ENCODE measurements at places on chromosomes 3 and 15. TPM values are rescaled to one million over a fixed set of nuclear protein-coding genes. Genes with fewer than 3 reads are reported as not detected.

DNA sequence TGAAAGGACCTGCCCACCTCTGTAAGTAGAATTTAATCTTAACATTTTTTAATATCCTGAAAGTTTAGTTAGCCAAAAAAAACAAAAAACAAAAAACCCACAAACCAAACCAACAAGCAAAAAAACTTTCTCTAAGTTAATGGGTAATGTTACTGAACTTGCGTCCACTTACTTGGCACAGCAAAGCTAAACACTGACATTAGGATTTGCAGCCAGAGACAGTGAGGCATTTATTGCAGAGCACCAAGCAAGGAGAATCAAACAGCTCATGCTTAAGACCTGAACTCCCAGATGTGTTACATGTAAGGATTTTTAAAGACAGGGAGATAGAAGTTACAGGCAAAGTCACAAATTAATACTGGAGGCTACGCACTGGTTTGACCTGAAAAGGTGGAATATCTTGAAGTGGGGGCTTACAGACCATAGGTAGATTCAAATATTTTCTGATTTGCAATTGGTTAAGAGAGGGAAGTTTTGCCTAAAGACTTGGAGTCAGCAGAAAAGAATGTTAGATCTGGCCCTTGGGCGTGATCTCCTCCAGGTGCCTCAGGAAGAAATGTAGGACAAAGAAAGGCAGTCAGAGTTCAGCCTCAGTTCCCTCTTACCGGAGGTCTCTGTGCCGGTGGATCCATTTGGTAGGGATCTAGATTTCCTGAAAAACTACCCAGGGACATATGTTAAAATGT, 205.0 kb downstream of the ADAMTSL3 start:
- no peaks in the 10 kb centered on the region for H3K4me1 ChIP-seq
- H3K27me3 ChIP-seq: peaks cover 2% of the 10 kb centered on the region
- no peak for DNase-seq
- H3K4me3 ChIP-seq: no peak overlapping the region

DNA sequence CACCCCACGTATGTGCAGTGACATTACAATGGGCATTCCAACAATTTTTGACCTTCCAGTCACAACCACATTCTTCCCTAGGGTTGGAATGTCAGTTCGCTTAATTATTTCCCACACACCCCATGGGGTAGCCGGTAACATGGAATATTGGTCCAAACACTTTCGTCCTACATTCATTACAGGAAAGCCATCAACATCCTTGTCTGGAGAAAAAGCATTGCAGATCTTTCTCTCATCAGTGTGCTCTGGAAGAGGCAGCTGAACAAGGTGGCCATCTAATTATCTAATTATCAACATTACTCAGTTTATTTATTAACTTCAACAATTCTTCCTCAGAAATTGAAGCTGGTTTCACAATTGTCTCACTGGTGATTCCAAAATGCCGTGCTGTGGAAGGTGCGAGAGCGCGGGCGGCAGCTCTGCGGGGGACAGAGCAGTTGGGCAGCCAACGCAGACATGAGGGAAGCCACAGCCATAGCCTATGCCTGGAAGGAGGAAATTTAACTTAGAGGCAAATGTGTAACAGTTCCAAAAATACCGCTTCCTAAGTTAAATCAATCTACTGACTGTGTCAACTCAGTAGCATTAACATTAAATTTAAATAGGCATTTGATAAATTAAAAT, 1158.9 kb upstream of the EPHA6 start:
- H3K36me3 ChIP-seq: no peaks in the 10 kb centered on the region
- no peak overlapping the region for H3K4me3 ChIP-seq
- no peak overlapping the region for H3K27ac ChIP-seq
- no peaks in the 10 kb centered on the region for H3K4me1 ChIP-seq

GRCh38 chr3:44125882-44126281, 115.8 kb upstream of the TOPAZ1 start:
- DNase-seq: no peak
- no peak overlapping the region for H3K27ac ChIP-seq
- H3K4me1 ChIP-seq: no peaks in the 10 kb centered on the region

GRCh38 chr3:192229866-192230265, 497.5 kb downstream of the FGF12 start:
- no peak for DNase-seq
- H3K4me1 ChIP-seq: peaks cover 3% of the 10 kb centered on the region
- no peak overlapping the region for H3K27ac ChIP-seq

GRCh38 chr3:25397150-25397549, 30.9 kb upstream of the RARB start:
- no peak overlapping the region for H3K4me3 ChIP-seq
- peaks cover 8% of the 10 kb centered on the region for H3K4me1 ChIP-seq
- no peaks in the 10 kb centered on the region for H3K27me3 ChIP-seq

DNA sequence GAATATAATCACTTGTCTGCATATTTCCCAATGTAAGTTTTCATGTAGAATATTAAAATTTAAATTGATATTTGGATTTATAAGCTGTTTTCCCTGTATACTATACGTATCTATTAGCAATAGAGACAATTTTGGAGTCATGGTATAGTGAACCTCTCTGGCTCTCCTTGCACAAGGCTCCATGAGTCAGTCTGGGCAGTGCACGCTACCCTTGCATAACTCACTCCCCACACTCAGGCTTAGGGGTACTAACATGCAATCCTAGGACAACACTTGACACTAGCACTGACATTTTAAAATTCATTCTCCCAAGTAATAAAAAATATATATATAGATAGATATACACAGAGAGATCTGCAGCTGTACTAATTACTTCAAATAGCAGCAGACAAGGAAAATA, 39.2 kb downstream of the SLC24A1 start:
- no peaks in the 10 kb centered on the region for H3K27me3 ChIP-seq
- no peak for DNase-seq
- H3K36me3 ChIP-seq: no peaks in the 10 kb centered on the region
- no peak overlapping the region for H3K4me3 ChIP-seq

GRCh38 chr3:15049584-15049983, 15.5 kb downstream of the MRPS25 start:
- peaks cover 34% of the 10 kb centered on the region for H3K36me3 ChIP-seq
- H3K27ac ChIP-seq: no peak overlapping the region
- no peaks in the 10 kb centered on the region for H3K4me1 ChIP-seq
- DNase-seq: no peak

- no peak overlapping the region for H3K27ac ChIP-seq
- H3K4me1 ChIP-seq: peaks cover 3% of the 10 kb centered on the region
- peaks cover 5% of the 10 kb centered on the region for H3K27me3 ChIP-seq
Observed at GRCh38 chr3:53753518-53754183, 92.6 kb downstream of the CHDH start.

DNA sequence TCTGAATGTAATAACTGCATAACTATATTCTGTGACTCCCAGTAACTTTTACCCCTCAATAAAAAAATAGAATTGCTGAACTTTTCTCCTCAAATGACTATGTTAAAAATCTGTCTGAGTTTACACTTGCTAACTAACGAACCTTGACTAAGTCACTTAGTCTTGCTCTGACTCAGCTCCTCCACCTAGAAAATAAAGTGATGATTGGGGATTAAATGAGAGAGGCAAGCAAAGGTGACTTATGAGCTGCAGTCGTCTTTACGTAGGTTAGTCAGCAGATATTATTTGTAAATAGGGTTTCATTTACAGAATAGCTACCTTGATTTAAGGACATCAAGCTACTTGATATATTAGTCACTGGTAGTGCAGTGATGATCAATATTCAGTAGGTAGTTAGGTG, 476.9 kb downstream of the MECOM start:
- no peaks in the 10 kb centered on the region for H3K4me1 ChIP-seq
- peaks cover 1% of the 10 kb centered on the region for H3K27me3 ChIP-seq
- DNase-seq: no peak
- H3K36me3 ChIP-seq: no peaks in the 10 kb centered on the region
- no peak overlapping the region for H3K4me3 ChIP-seq

DNA sequence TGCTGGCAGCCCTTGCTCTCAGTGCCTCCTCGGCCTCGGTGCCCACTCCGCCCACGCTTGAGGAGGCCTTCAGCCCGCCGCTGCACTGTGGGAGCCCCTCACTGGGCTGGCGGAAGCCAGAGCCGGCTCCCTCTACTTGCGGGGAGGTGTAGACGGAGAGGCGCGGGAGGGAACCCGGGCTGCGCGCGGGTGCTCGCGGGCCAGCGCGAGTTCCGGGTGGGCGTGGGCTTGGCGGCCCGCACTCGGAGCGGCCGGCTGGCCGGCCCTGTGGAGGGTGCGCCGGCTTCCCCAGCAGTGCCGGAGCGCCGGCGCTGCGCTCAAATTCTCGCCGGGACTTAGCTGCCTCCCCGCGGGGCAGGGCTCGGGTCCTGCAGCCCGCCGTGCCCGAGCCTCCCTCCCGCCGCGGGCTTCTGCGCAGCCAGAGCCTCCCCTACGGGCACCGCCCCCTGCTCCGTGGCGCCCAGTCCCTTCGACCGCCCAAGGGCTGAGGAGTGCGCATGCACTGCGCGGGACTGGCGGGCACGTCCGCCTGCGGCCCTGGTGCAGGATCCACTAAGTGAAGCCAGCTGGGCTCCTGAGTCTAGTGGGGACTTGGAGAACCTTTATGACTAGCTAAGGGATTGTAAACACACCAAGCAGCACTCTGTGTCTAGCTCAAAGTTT, 231.5 kb downstream of the EFHB start:
- peak; percentile 66 for DNase-seq
- H3K36me3 ChIP-seq: no peaks in the 10 kb centered on the region
- H3K27me3 ChIP-seq: no peaks in the 10 kb centered on the region
- H3K4me1 ChIP-seq: no peaks in the 10 kb centered on the region
- H3K4me3 ChIP-seq: peak overlapping the region; percentile 90
- H3K27ac ChIP-seq: no peak overlapping the region

- no peaks in the 10 kb centered on the region for H3K36me3 ChIP-seq
- H3K4me1 ChIP-seq: peaks cover 3% of the 10 kb centered on the region
- no peak overlapping the region for H3K27ac ChIP-seq
- no peaks in the 10 kb centered on the region for H3K27me3 ChIP-seq
- DNase-seq: no peak
Observed at GRCh38 chr15:73777741-73778140, 24.6 kb upstream of the INSYN1 start.

GRCh38 chr3:39028546-39028945, 23.2 kb downstream of the SCN11A start:
- no peak for DNase-seq
- H3K27me3 ChIP-seq: no peaks in the 10 kb centered on the region
- H3K27ac ChIP-seq: no peak overlapping the region
- no peaks in the 10 kb centered on the region for H3K4me1 ChIP-seq
- no peaks in the 10 kb centered on the region for H3K36me3 ChIP-seq
- H3K4me3 ChIP-seq: no peak overlapping the region

- H3K27me3 ChIP-seq: no peaks in the 10 kb centered on the region
- no peak overlapping the region for H3K27ac ChIP-seq
- H3K4me3 ChIP-seq: no peak overlapping the region
- no peak for DNase-seq
Observed at GRCh38 chr3:142077155-142077858, 72.0 kb downstream of the TFDP2 start.

GRCh38 chr15:25705433-25706115, 157.6 kb downstream of the ATP10A start:
- no peak overlapping the region for H3K27ac ChIP-seq
- no peaks in the 10 kb centered on the region for H3K27me3 ChIP-seq
- no peak for DNase-seq
- no peaks in the 10 kb centered on the region for H3K36me3 ChIP-seq

GRCh38 chr3:87390353-87390752, 114.0 kb upstream of the POU1F1 start:
- no peaks in the 10 kb centered on the region for H3K36me3 ChIP-seq
- no peaks in the 10 kb centered on the region for H3K4me1 ChIP-seq
- no peak for DNase-seq
- H3K4me3 ChIP-seq: no peak overlapping the region

GRCh38 chr15:36769098-36769497, 189.7 kb downstream of the CDIN1 start:
- H3K4me3 ChIP-seq: no peak overlapping the region
- H3K27me3 ChIP-seq: no peaks in the 10 kb centered on the region
- H3K36me3 ChIP-seq: no peaks in the 10 kb centered on the region
- DNase-seq: no peak
- no peaks in the 10 kb centered on the region for H3K4me1 ChIP-seq

DNA sequence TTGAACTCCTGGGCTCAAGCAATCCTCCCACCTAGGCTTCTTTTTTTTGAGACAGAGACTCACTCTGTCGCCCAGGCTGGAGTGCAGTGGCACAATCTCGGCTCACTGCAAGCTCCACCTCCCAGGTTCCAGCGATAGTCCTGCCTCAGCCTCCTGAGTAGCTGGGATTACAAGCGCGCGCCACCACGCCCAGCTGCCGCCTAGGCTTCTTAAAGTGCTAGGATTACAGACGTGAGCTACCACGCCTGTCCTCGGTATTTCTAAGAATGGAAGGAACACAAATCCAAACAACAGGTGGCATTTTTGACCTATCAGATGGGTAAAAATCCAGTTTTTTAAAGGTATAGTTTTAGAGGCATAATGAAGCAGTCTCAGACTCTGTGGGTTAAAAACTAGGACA, 113.8 kb downstream of the ANP32A start:
- peaks cover 19% of the 10 kb centered on the region for H3K36me3 ChIP-seq
- peaks cover 6% of the 10 kb centered on the region for H3K27me3 ChIP-seq
- no peak overlapping the region for H3K27ac ChIP-seq
- no peak overlapping the region for H3K4me3 ChIP-seq
- no peak for DNase-seq

- H3K4me3 ChIP-seq: no peak overlapping the region
- no peak overlapping the region for H3K27ac ChIP-seq
- H3K27me3 ChIP-seq: peaks cover 6% of the 10 kb centered on the region
- DNase-seq: no peak
- no peaks in the 10 kb centered on the region for H3K36me3 ChIP-seq
Observed at GRCh38 chr15:100669260-100669659, 66.9 kb downstream of the ASB7 start.

- no peaks in the 10 kb centered on the region for H3K36me3 ChIP-seq
- no peaks in the 10 kb centered on the region for H3K27me3 ChIP-seq
- no peak for DNase-seq
- H3K27ac ChIP-seq: no peak overlapping the region
- H3K4me1 ChIP-seq: no peaks in the 10 kb centered on the region
Observed at GRCh38 chr3:77134769-77135168, 94.9 kb downstream of the ROBO2 start.

DNA sequence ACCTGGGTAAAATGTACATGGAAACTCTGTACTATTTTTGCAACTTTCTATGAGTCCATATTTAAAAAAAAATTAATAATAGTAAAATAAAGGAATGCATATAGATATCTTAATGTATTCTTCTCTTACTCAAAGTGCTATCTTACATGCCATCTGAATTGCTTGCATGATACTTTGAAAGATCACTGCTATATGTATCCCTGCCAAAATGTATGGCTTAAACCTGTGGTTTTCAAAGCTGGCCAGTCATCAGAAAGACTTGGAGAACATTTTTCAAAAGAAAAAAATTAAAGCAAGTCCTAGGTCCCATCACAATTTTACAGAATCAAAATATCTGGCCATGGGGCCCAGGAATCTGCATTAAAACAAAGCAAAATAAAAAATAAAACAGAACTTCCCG, 262.1 kb downstream of the LPP start:
- H3K27ac ChIP-seq: no peak overlapping the region
- no peaks in the 10 kb centered on the region for H3K27me3 ChIP-seq
- H3K4me3 ChIP-seq: no peak overlapping the region
- H3K36me3 ChIP-seq: no peaks in the 10 kb centered on the region

SUSD5 gene
- 3.9 TPM for total RNA-seq

ARL6 gene
- total RNA-seq: 8.5 TPM

STRIT1 gene
- not detected for total RNA-seq

KBTBD13 gene
- total RNA-seq: not detected

PARP15 gene
- total RNA-seq: 0.36 TPM

C3orf20 gene
- 0.13 TPM for total RNA-seq
